Right cardiac atrium (tissue), 5 donors: ENCODE measurements at places on chromosomes 1 and 21.

GRCh38 chr1:151837197-151837596, 2.4 kb downstream of the C2CD4D start:
- DNase-seq: no peak

DNA sequence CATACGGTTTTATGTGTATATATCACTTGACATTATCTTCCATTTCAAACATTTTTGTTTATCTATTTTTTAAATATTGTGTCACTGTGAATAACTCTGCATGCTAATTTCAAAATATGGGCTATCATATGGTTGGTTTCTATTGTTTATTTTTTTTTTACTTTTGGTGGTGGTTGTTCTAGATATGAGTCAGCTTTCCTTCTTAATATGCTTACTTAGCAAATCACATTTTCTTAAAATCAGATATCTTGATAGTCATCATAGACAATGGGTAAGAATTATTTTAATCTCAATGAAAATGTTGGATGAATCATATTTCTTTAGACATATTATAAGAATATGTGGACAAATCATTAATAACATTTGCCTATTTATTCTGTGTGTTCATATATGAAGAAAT, 881.5 kb downstream of the BRINP3 start:
- no peak for DNase-seq

GRCh38 chr1:77744576-77744975, 15.1 kb downstream of the USP33 start:
- no peak for DNase-seq

DNA sequence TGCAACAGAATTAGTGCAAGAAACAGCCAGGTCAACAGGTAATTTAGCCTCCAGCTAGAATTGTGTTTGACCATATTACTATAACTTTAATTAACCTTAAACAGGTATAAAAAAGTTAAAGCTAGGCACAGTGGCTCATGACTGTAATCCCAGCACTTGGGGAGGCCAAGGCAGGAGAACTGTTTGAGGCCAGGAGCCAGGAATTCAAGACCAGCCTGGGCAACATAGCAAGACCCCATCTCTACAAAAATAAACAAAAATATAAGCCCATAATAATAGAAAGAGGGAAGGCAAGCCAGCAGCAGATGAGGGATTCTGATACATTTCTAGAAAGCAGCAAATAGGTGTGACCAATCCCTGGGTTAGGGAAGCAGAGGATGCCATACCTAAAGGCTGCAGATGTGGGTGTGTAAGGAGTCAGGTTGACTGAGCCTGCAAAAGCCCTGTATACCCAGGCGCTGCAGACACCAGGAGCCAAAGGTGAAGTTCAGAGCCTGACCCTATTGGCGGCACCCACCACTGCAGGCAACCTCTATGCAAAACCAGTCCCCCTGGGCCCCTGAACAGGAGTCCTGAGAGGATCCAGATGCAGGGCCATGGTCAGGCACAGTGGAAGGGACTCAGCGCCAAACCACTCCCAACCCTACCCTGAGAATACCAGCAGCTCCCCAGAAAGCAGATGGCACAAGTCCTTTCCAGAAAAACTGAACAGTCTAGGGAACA, 19.3 kb upstream of the LSS start:
- no peak for DNase-seq

- no peak for DNase-seq
Measured at GRCh38 chr21:41650526-41651145, 116.2 kb downstream of the RIPK4 start.

DNA sequence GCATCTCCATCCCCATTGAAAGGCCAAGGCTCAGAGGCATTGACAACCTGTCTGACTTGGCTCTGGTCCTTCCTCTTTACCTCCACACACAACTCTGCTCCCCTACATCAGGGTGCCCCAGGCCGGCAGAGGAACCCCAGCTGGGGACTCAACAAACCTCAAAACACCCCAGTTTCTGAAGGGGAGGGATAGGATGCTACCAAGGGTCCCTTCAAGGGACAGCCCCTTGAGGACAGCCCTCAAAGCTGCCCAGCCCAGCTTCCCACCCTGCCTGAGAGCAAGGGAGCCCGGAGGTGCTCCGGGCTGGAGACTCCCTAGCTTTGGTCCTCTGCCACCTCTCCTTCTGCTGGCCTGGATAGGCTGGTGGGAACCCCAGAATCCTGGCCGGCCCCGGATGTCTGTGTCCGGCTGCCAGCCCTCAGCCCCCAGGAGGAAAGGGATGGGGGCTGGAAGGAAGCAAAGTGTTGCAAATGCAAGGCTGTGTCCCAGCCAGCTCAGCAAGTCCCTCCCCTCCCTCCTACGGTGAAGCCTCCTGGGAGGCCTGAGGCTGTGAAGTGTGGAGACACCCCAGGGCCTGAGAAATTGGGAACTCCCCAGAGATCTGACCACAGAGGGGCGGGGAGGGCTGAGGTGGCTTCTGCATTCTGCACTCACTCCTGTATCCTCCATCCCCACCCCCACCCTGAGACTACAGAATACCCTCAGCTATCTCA, 1.1 kb upstream of the MARCKSL1 start:
- DNase-seq: peak; percentile 77

- DNase-seq: no peak
Measured at GRCh38 chr1:67336157-67336556, 28.5 kb downstream of the IL12RB2 start.

GRCh38 chr1:234125283-234125682, 220.8 kb downstream of the SLC35F3 start:
- DNase-seq: no peak

DNA sequence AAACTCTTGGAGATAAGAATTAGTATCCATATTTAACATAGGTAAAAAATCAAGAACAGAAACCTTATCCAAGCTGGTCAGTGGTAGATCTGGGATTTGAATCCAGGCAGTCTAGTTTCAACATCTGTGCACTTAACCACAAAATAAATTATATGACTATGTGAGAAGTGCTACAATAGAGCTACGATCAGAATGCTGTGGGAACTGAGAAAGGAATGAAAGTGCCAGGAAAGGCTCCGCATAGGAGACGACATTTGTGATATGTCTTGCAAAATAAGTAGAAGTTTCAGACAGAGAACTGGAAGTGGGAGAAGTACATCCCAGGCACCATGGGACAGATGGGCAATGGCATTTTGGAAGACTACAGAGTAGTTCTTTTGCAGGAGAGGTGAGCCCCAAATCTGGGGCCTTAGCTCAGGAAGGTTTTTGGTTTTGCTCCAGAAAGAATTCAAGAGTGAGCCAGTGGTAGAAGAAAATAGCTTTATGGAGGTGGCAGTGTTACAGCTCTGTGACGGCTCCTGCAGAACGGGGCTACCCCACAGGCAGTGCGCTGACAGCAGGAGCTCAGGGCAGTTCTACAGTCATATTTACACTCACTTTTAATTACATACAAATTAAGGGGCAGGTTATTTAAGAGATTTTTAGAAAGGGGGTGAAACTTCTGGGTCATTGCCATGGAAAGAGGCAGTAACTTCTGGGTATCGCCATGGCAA, 25.5 kb upstream of the GJA5 start:
- DNase-seq: no peak
